ENCODE measurements at places on chromosomes 3 and 15.

DNA sequence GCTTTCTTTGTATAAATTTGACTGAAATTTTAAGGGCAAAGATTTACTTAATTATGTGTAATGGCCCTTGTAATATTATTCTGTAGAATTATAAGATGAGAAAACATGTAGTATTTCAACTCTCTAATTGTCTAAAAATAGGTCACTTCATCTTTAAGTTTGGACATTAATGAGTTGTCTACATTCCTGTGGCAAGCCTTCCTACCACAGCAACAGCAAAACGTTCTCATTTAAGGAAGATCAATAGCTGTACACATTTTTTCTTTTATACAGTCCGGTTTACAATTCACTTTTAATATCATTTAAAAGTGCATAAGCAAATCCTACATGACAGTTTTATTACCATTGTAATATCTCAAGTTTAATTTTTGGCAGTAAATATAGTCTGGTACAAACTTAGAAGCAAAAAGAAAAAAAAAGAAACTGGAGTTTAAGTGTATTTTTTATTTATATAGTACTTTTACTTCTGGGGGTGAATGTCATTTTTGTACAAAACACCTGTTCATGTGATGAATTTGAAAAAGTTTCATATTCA is 501.8 kb downstream of the ZPLD1 start:
- no peak for DNase-seq

DNA sequence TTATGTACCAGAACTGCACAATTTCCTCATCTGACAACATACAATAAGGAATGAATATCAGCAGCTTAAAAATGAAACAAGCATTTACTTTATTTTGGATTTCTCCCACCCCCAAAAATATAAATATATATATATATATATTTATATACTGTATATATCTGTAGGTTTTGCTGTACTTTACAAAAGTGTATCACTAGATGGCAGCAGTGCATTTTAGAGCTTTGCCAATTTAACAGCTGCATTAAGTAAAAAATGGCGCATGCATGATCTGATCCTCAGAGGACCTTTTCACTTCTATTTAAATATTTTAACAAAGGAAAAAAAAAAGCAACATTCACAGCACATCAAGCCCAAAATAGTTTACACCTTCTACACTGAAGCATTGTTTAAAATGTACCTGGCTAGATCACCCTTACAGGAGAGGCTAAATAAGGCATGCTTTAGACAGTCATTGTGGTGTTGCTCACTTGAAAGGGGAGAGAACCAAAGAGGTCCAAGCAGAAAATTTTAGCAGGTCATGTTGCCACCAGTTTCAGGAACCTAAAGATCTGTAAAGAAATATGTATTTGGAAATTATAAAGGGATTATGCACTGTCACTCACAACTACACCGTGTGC is 72.6 kb downstream of the NPTN start:
- no peak for DNase-seq

GRCh38 chr3:9879830-9880549 is at the start of gene CIDEC:
Gene CIDEC (minus strand): TSS chr3:9880253. CDS start chr3:9878486, 1,767 bp downstream.
- DNase-seq: no peak

DNA sequence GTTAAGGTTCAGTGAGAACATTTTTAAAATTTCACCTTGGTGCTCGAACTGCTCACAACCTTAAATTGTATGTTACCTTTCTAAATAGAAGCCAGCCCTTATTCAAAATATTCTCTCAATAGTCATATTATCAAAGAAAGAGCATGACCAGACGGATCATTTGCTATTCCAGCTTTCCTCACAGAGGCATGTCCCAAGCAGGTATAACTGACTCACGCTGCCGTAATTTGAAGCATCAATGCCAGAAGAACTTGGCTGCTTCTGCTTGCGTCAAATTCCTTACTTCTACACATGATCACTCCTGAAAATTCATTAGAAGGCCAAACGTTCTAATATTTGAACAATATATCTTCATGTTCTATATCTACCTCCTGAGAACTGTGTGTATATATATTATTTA is 69.5 kb upstream of the VGLL4 start:
- no peak for DNase-seq
